H1 (cell line): ENCODE measurements at places on chromosomes 1 and 21. TPM values are rescaled to one million over a fixed set of nuclear protein-coding genes. Genes with fewer than 3 reads are reported as not detected.

- no peaks in the 10 kb centered on the region for H3K27me3 ChIP-seq
- H3K27ac ChIP-seq: no peak overlapping the region
- no peak overlapping the region for H3K4me3 ChIP-seq
- DNase-seq: no peak
- no peaks in the 10 kb centered on the region for H3K4me1 ChIP-seq
- peaks cover 2% of the 10 kb centered on the region; the same call in 1 of the 2 replicates for H3K36me3 ChIP-seq
Measured at GRCh38 chr1:227742738-227743715, 7.8 kb downstream of the SNAP47 start.

DNA sequence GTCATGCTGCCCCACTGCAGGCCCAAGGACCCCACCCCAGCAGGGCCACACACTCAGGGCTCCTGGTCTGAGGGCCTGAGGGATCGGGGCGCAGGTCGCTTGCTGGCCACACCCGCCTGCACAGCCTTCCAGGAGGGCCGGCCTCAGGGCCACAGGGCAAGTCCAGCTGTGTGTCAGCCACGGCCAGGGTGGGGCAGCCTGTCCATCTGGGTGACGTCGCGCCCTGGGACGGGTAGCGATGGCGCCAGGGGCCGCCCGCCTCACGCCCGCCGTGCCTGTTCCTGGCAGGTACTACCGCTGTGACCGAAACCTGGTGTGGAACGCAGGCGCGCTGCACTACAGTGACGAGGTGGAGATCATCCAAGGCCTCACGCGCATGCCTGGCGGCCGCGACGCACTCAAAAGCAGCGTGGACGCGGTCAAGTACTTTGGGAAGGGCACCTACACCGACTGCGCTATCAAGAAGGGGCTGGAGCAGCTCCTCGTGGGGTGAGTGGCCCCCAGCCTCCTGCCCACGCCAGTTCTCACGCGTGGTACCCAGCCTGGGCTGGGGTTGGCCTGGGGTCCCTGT lies 2.5 kb downstream of the COL6A1 start:
- no peak overlapping the region for H3K4me3 ChIP-seq
- no peak overlapping the region for H3K27ac ChIP-seq
- H3K27me3 ChIP-seq: peaks cover 18% of the 10 kb centered on the region; the same call in 1 of the 2 replicates
- no peaks in the 10 kb centered on the region for H3K4me1 ChIP-seq

DNA sequence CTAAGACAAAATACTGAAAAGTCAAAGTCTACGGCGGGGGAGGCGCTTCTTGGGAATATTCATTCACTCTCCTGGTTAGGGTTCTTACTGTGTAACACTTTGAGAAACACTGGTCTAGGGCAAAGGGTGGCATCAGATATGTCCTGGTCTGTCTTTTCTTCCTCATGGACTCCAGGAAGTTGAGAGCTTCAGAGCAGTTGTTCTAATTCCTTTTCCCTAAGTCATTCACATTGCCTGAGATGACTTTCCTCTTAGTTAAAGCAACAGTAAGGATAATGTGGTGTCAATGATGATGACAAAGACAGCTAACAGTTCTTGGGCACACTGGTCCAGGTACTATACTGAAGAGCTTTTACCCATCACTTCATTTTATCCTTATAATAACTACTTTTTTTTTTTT lies 27.0 kb downstream of the FGGY start:
- no peaks in the 10 kb centered on the region for H3K36me3 ChIP-seq
- no peaks in the 10 kb centered on the region for H3K4me1 ChIP-seq

GRCh38 chr1:3192361-3192760 lies 123.4 kb downstream of the PRDM16 start:
- H3K4me3 ChIP-seq: no peak overlapping the region
- no peaks in the 10 kb centered on the region for H3K27me3 ChIP-seq
- no peaks in the 10 kb centered on the region for H3K4me1 ChIP-seq
- DNase-seq: no peak
- no peak overlapping the region for H3K27ac ChIP-seq

The RAB3B gene
- 36.8 and 37.3 TPM in 2 replicates for total RNA-seq

- peak; percentile 66 for DNase-seq
- no peaks in the 10 kb centered on the region for H3K36me3 ChIP-seq
- H3K4me1 ChIP-seq: peaks cover 8% of the 10 kb centered on the region
- no peaks in the 10 kb centered on the region for H3K27me3 ChIP-seq
Measured at GRCh38 chr1:213669964-213670691, 317.6 kb upstream of the PROX1 start.

The CGN gene
- 52.7 and 54.6 TPM in 2 replicates for total RNA-seq

- peaks cover 12% of the 10 kb centered on the region for H3K27me3 ChIP-seq
- DNase-seq: no peak
- H3K27ac ChIP-seq: no peak overlapping the region
- H3K36me3 ChIP-seq: no peaks in the 10 kb centered on the region
Measured at GRCh38 chr1:76868154-76868882, 1.0 kb downstream of the ST6GALNAC5 start.

- no peak for DNase-seq
- H3K27me3 ChIP-seq: no peaks in the 10 kb centered on the region
- no peak overlapping the region for H3K4me3 ChIP-seq
- no peaks in the 10 kb centered on the region for H3K36me3 ChIP-seq
Measured at GRCh38 chr1:7012461-7012924, 227.2 kb downstream of the CAMTA1 start.

- no peak overlapping the region for H3K4me3 ChIP-seq
- H3K4me1 ChIP-seq: no peaks in the 10 kb centered on the region
- no peak overlapping the region for H3K27ac ChIP-seq
- H3K27me3 ChIP-seq: no peaks in the 10 kb centered on the region
Measured at GRCh38 chr1:23964790-23965740, 5.4 kb downstream of the PNRC2 start.

DNA sequence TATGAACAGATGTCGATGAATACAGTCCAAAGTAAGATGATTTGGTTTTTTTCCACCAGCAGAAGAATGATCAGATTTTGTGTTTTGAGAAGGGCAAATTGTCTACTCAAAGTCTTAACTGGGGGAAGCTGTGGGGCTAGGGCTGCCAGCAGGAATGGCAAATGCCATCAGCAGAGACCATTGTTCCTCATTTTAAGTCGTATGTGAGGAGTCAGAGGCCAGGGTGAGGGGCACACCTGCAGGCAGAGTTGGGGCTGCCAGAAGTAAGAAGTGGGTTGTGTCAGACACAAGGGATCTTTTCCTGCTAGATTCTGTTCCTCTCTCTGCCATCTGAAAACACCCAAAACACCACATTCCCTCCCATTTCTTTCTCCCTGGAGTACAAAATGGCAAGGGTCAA lies 8.7 kb downstream of the PARK7 start:
- peaks cover 55% of the 10 kb centered on the region for H3K36me3 ChIP-seq
- no peaks in the 10 kb centered on the region for H3K27me3 ChIP-seq
- H3K4me3 ChIP-seq: no peak overlapping the region
- H3K4me1 ChIP-seq: no peaks in the 10 kb centered on the region
- DNase-seq: no peak
- H3K27ac ChIP-seq: no peak overlapping the region

GRCh38 chr21:31185663-31186062 lies 147.4 kb upstream of the KRTAP19-8 start:
- no peaks in the 10 kb centered on the region for H3K4me1 ChIP-seq
- H3K36me3 ChIP-seq: no peaks in the 10 kb centered on the region
- H3K4me3 ChIP-seq: no peak overlapping the region
- no peak for DNase-seq
- H3K27me3 ChIP-seq: no peaks in the 10 kb centered on the region
- no peak overlapping the region for H3K27ac ChIP-seq

DNA sequence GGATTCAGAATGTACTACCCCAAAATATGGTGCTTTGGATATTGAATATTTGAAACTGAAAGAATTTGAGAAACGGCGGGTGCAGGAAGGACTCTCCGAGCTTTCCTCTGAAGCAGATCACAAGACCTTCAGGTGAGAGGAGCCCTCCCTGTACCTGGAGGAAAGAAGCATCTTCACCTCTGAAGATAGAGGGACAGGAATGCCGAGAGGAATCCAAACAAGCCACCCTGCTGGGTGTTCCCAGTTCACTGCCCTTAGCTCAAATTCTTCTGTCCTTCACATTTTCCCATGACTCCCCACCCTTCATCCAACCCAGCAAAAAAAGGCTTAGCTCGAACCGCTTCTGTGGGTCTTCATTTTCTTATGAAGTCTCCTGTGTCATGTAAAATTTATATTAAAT lies 18.2 kb upstream of the PADI2 start:
- no peaks in the 10 kb centered on the region for H3K27me3 ChIP-seq
- H3K27ac ChIP-seq: no peak overlapping the region
- no peak for DNase-seq
- H3K4me1 ChIP-seq: no peaks in the 10 kb centered on the region
- H3K4me3 ChIP-seq: no peak overlapping the region
- H3K36me3 ChIP-seq: no peaks in the 10 kb centered on the region
